Uterus (tissue), 4 donors: ENCODE measurements at places on chromosomes 11 and 22.

GRCh38 chr22:49720279-49720959 lies 107.3 kb downstream of the BRD1 start:
- DNase-seq = no peak

DNA sequence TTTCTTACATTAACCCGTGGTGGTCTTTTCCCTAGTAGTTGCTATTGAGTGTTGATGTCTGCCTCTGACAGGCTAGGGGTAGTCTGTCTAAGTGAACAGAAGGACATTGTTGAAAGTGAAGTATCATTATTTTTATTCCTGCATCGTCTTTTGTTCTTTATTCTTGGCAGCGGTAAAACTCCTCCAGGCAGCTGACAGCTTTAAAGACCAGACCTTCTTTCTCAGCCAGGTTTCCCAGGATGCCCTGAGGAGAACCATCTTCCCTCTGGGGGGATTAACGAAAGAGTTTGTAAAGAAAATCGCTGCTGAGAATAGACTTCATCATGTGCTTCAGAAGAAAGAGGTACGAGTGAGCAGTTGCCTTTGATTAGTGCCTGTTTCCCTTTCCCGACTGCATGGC lies 14.6 kb downstream of the TRMU start:
- DNase-seq = no peak

GRCh38 chr11:118370774-118371173 lies 11.4 kb downstream of the UBE4A start:
- DNase-seq = no peak

DNA sequence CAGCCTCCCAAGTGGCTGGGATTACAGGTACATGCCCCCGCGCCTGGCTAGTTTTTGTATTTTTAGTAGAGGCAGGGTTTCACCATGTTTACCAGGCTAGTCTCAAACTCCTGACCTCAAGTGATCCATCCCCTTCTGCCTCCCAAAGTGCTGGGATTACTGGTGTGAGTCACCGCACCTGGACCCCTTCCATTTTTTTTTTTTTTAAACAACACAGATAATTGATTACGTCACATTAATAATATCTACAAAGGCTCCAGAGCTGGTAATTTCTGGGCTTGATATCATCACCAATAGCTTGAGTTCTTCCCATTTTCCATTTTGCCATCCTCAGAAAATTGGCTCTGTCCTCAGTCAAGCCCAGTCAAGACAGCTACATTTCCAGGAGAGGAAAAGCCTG lies 7.2 kb downstream of the TTLL1 start:
- no peak for DNase-seq
